Activated naive CD4-positive, alpha-beta T cell treated with Interleukin-2 at 50 U/mL for 16 hours (primary cell): ENCODE measurements at places on chromosomes 4 and X.

DNA sequence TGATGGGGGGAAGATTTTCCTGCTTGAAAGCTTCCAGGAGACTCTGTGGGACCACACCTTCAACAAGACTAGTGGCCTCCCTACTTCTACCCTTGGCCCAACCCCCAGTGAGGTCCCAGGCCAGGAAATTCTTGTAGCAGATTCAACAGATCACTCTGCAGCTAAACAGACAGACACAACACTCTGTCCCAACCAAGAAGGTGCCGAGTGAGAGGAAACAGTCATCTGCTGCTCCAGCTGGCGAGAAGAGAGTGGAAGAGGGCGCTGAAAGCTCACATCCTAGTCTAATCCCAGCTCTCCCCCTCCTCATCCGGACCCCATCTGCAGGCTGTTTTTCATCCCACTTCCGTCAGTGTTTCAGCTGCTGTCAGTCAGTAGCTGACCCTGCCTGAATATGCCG lies 63.4 kb downstream of the CHRDL1 start:
- DNase-seq: no peak

DNA sequence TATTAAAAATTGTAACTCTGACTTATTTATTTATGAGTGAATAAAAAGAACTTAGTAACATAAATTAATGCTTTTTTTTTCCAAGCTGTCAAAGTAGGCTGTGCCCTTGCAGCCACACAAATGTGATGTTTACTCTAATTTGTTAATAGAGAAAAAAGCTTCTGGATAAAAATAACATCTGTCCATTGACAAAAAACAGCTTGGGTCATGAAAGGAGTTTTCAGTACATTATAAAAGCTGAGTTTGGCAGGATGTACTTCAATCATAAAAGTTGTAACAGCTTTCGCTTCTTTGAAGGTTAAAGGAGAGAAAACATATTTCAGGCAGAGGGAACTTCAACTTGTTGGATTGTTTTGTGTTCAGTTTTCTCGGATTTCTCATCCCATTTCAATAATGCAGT lies 105.6 kb downstream of the SLC4A4 start:
- DNase-seq: no peak

DNA sequence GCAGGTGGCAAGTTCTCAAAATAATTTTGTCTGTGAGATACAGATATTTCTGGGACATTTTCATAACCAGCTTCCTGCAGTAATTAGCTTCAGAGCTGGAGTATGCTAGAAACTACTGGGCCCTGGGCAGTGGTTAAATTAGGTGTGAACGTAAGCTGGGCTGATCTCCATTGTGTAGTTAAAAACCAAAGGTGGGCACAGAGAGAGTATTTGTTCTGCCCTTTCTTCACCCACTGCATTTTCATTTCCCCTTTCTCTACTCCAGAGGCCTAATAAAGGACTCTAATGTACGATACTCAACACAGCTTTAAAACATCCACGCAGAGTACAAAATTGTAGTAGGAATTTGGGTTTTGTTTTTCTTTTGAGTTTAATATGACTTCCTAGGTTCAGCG lies 252.7 kb downstream of the SPRY1 start:
- DNase-seq: no peak

DNA sequence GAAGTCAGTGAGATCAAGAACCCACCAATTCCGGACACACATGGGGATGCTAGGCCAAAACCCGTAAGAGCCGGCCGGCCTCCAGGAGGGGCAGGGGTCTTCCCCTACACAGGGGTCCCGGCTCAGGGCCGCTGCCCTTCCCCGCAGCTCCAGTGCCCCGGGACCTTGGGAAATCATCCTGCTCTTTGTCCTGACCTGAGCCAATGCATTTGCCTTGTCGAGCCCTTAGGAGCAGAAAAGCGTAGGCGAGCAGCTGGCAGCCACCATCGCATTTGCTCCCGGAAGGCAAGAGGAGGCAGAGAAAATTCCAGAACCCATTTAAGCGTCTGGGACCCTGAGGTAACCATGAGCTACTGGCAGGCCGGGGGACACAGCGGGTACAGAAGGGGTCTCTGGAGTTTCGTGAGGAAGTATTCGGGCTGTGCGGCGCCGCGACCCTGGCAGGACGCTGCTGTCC lies 7.4 kb upstream of the TNIP2 start:
- DNase-seq: no peak

DNA sequence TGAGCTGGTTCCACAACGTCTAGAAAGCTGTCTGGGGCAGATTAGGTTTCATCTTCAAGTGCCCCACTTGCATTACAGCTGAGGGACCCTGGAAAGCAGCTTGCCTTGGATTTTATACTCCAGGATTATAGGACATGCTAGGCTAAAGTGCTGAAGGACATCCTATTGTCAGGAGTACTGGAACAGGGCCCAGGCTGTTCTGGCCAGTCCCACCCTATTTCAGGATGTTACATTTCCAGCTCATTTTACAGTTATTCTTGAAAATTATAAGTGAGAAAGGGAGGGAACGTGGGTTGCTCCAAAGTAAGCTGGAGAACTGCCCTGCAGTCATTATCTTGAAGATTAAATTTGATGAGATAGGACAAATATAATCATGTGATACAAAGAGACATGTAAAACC lies 71.0 kb upstream of the UGT8 start:
- no peak for DNase-seq

GRCh38 chr4:151994429-151994828 lies 233.6 kb upstream of the GATB start:
- DNase-seq: no peak

DNA sequence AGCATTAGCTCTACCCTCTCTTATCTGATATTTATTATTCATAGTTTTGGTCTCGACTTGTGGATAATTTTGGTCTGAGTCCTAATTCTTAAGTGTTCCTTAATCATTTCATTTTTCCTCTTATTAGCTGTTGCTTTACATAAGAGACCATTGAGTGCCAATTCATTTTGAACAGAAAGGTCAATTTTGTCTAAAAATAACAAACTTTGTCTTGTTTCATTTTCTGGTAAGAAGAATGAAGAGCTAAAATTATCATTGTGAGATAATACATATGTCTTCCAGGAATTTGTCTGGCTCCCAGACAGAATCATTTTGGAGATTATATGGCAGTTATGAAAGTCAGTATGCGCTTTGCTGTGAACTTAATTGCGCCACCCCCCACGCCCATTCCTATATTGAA lies 1471.8 kb downstream of the PCDH7 start:
- DNase-seq: no peak

GRCh38 chrX:119984652-119985051 lies 41.1 kb upstream of the NKAP start:
- no peak for DNase-seq

DNA sequence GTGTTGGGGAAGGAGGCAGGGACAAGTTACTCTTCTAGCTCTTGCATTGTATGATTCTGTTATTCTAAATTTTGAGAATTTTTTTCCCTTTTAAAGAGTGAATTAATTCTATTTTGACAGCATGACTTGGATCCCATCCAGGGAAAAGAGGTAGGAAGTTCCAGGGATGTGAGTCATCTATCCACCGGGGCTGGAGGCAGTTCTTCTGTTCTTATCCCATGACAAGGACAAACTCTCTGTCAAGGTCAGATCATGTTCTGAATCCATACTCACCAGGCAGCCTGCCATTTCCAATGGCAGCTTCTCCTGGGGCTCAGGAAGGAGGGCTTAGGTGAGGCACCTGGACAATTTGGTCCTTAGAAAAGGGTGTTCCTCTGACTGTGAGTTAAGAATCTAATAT lies 132.0 kb upstream of the MED14 start:
- no peak for DNase-seq

GRCh38 chr4:182486881-182487280 lies 243.7 kb downstream of the TENM3 start:
- DNase-seq: no peak

GRCh38 chr4:181550381-181550780 lies 692.8 kb upstream of the TENM3 start:
- DNase-seq: no peak

- no peak for DNase-seq
These were observed 96.3 kb downstream of the TMA16 start for GRCh38 chr4:163590619-163591264.

DNA sequence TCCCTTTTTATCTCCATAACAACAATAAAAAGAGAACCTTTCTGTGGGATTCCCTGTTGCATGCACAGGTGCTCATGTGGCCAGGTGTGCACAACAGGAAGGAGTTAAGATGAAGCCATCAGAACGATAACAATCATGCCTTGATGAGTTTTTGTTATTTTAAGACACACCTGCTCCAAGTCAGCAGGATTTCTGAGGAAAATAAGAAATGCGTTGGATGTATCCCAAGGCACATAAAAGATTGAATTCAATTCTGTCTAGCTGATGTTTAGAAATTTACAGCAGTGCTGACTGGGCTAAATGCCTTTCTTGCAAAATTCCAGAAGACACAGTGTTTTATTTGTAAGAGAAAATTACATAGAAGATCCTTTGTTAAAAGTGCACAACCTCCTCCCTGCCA lies 1678.2 kb downstream of the ARAP2 start:
- no peak for DNase-seq

DNA sequence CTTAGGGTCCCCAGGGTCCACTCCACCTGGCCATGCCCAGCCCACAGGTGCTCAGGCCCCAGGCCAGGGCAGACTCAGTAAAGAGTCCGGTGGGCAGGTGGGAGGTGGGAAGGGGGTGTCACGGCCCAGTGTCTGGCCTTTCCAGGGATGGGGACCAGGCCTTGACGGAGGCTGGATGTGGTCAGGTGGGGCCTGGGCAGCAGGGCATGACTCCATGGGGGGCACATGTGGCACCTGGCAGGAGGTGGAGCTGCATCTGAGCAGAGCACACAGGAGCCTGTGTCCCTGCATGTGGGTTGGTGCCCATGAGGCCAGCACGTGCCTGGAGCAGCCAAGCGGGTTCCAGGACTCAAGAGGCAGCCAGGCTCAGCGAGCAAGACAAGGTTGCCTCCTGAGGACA lies 132.9 kb downstream of the FAM53A start:
- DNase-seq: no peak

DNA sequence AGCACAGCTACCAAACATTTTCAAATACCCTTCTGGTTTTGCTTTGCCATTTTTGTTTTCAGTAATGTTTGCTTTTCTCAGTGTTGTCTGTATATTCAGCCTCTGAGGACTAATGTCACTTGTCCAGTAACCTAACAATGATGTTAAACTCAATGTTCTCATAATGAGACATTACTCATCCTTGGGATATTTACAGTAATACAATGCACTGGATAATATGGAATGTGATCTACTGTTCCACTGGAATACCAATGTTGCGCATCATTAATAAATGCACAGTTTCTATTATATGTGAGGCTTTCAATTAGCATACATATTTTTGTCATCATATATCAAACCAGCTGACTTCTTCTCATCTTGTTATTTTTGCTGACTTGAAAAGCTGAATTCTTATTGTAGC lies 259.1 kb downstream of the SH2D1A start:
- no peak for DNase-seq

DNA sequence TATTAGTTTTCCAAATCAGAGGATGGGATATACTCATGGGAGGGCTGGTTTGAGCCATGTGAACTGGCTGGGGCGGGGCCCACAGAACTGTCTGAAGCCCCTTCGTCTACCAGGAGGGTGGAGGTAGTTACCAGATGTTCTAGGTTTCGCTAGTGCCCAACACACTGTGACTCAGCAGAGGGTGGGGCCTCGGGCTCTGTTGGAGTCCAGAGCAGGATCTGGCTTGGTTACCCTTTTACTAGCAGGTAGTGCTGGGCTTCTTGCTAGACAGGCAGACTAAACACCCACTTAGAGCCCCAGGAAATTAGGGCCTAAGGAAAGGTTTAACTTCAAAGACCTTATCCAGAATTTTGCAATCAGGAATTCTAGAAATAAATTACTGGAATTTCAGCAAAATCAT lies 56.2 kb upstream of the CHRDL1 start:
- no peak for DNase-seq

DNA sequence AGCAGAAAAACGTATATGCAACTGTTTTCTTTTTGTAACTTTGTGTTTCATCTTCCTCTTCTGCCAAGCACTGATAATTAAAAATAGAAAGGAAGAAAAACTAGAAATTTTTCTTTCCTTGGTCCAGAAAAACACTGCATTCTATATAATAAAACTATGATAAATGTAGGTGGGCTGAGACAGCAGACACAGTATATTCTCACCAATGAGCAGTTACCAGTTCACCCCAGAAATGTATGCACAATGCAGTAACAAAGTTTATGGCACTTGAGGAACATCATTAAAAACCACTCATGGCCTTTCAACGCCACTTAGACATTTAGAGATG lies 79.4 kb downstream of the FAT1 start:
- DNase-seq: no peak
